ENCODE measurements at places on chromosomes 7 and 10.
A peak's percentile ranks its signal among the peaks of the same experiment; 100 is the strongest.

DNA sequence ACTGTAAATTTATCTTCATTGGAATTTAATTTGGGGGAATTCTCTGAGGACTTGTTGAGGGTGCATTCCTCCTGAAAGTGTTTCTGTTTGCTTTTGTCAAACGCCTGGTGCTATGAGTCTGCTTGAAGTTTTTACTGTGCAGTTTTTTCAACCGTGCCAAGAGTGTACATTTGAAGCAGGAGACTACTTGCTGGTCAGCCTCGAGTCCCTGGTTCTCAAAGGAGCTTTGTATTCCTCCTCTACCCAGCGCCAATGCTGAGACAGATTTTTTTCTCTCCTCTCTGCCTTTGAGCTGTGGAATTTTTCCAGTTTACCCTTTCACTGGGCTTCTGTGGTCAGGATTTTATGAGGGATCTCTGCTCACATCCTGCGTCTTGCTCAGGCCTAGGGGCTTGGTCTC, 62.1 kb downstream of the NPY start:
- DNase-seq = no peak

- no peak for DNase-seq
Measured at GRCh38 chr10:25061125-25061524, 44.7 kb downstream of the THNSL1 start.

DNA sequence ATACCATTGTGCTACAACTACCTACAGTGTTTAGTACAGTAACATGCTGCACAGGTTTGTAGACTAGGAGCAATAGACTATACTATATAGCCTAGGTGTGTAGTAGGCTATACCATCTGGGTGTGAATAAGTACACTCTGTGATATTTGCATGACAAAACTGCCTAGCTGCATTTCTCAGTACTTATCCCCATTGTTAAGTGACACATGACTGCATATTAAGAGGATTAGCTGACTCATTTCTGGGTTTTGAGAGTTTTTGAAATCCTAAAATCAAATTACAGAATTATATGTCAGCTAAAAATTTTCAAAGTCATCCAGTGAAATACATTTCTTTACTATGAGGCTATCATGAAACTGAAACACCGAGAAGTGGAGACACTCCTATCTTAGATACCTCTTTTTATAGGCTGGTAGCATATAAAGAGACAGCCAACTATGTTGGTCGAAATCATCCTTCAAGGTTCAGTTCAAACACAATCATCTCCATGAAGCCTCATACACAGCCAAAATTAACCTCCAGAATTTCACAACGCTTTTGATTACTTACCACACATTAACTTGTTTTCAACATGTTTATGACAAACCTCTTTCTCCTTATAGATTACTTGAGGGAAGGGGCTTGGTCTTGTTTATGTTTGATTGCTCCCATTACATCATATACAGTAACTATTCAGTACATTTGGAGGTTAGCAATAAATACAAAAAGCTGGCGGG, 89.8 kb upstream of the ANK3 start:
- no peak for DNase-seq

GRCh38 chr7:87151002-87151728, 1.1 kb upstream of the DMTF1 start:
- DNase-seq = no peak

DNA sequence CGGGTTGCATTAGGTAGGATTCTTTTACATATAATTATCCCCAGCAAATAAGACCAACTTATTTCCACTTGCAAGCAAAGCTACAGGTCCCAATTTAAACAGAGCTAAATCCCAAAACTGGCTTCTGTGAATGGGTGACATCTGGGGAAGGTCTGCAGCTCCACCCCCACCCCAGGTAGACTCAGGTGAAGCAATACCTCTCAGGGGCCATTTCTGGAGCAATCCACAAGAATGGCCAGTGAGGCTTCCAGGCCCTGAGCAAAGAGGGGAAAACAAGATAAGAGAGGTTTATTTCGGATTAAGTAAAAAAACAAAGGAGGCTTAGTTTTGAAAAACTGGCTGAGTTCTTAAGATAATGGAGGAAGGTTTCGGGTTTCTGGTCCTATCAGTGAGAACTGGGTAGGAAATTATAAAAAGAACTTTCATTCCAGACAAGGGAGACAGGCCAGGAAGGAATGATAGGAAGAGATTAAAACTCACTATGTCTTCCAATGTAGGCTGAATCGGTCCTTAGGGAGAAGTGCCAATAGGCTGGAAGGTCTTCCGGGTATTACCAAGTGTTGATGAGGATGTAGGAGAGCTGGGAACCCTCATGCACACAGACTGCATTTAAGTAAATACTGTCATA, 25.4 kb downstream of the SH3PXD2A start:
- DNase-seq = no peak

DNA sequence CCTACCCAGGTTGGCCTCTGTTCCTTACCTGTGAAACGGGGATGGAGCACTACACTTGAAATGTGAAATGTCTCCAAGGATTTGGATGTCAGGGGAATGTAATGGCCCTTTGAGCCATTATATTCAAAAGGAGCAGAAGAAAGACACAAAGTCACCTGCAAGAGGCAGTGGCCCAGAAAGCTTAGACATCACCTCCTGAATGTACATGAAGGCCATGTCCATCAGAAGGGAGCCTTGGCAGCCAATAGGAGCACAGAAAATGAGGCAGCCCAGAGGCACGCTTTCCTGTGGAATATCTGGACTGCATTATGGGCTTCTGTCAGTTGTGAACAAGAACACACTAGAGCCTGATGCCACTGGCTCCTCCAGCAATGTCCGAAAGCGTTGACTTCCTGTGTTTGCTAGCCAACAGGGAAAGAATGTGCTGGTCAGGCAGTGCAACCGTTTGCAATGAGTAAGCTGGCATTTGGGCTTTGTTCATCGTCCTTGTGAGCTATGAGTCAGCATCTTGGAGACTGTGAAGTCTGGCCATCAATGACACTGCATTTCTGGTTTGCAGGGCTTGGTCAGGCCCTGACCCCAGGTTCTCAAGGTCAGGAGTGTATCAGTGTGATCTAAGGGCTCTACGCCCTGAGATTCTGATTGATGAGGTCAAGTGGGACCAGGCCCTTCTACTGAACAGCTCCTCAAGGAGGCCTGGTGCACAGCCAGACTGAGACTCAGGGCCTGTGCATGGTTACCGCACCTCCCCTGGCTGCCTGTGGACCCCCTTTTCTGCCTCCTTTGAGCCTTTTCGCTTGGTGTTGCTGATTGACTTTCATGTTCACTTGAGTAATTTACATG, 222.4 kb downstream of the RPS24 start:
- DNase-seq = no peak

GRCh38 chr10:95289003-95289920, 1.5 kb downstream of the PDLIM1 start:
- no peak for DNase-seq

DNA sequence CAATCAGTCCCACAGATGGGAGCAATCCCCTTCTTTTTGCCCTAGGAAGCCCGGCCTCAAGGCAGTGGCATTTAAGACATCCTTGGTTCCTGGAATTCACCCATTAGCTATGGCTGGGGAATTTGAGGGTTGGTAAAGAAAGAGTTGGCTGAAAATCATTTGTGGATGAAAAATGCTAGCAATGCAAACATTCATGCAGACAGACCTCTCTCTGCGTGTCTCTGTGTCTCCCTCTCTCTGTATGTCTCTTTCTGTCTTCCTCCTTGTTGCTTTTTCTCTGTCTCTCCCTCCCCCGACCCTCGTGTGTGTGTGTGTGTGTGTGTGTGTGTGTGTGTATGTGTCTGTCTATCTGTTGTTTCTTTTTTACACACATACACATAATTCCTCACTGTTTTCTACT, 19.4 kb downstream of the LDB3 start:
- DNase-seq = no peak

DNA sequence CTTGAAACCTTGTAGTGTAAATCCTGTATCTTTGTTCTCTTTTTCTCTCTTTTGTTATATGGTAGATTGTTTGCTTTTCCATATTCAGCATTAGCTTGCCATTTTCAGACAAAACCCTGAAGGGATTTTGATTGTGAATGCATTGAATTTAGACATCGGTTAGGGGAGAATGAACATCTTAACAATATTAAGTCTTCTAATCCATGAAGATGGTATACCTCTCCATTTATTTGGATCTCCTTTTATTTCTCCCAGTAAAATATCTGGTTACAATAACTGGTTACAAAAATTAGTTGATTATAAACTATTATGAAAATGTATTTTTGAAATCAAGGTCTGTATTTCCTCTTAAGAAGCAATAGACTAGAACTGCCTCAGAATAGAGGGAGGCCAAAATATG, 12.4 kb upstream of the SLK start:
- DNase-seq = no peak

DNA sequence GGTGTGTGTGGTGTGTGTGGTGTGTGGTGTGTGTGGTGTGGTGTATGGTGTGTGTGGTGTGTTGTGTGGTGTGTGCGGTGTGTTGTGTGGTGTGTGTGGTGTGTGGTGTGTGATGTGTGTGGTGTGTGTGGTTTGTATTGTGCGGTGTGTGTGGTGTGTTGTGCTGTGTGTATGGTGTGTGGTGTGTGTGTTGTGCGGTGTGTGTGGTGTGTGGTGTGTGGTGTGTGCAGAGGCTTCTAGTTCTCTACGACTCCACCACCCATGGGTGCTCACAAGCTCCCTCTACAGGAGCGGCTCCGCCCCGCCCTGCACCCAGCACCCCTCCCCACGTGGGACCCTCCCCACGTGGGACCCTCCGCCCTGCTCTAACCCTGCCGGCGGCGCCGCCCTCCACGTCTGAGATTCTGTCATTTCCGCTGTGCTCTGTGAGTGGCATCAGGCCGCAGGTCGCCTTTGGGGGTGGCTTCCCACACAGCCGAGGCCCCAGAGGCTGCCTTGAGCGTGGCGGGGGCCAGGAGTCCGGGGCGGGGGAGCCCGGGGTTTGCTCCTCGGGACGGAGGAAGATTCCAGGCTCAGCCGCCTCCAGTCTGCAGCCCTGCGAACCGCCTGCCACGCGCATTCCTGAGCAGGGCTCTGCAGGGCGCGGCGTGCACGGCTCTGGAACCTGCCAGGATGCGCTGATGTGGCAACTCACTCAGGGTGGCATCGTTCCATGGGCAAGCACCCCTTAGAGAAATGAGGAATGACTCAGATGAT, 37.0 kb upstream of the DNAJB6 start:
- peak; percentile 22 for DNase-seq

- no peak for DNase-seq
Measured at GRCh38 chr7:121054925-121055324, 66.4 kb downstream of the CPED1 start.

DNA sequence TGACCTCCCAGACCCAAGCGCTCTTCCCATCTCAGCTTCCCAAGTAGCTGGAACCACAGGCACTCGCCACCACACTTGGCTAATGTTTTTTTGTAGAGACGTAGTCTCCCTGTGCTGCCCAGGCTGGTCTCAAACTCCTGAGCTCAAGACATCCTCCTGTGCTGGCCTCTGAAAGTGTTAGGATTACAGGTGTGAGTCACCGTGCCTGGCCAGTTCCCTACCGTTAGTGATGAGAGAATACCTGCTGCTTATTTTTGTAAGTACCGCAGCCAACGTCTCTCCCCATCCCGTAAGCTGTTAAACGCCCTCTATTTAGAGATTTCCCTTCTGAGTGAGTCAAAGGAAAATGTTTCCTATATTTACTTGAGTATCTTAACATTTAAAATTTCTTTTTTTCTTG, 38.5 kb upstream of the PDLIM1 start:
- DNase-seq = no peak

DNA sequence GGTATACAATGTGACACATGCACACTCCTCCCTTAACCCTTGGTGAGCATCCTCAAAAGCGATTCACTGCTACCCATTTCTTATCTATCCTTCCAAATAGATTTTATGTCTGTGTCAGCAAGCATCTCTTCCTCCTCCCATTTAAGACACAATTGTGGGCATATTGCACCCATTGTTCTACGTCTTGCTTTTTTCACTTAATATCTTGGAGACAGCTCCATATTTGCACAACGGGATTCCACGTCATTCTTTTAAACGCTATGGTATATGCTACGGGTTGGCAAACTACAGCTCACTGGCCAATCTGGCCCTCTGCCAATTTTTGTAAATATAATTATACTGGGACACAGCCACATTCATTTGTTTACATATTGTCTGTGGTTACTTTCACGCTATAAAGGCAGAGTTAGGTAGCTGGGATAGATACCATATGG, 88.6 kb downstream of the RNF216 start:
- peak; percentile 14 for DNase-seq

DNA sequence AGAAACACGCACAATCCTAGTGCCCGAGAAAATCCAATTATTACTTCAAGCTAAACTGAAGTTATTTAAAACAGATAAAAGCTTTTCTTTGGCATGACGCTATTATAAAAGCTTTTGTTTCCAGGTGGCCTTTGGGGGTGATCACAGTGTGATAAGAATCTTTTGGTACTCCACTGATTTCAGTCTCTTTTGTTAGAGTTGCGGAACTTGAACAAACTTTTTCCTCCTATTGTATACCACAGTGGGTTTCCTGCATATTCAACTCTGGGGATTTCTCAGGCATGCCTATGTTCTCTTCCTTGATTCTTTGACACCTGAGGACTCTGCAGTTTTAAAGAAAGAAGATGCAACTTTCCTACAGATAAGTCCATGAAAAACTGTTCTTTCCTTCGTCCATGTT, 99.7 kb upstream of the PITRM1 start:
- DNase-seq = no peak

DNA sequence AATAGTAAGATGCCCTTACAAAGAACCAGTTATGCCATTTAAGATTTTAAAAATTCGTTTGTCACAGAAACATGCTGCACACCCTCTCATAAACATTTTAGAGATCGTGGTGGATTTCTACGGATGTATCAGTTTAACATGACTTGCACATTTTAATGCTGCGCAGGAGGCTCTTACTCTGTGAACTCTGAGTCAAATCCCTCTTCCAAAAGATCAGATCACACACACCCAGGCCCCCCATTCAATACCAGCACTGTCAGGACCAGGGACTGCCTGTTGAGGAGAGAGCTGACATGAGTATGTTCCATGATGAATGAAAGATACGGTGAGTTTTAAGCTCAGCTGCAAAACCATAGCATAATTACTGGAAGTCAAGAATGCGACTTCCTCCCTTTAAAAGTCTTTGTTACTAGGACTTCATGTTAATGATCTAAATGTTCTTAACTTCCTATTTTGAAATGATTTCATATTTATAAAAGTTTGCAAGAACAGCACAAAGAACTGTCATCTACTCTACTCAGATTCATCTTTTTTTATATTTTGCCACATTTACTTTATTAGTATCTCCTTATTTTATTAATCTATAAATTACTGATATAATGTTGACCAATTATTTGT, 500.2 kb downstream of the GLRX3 start:
- DNase-seq = no peak

DNA sequence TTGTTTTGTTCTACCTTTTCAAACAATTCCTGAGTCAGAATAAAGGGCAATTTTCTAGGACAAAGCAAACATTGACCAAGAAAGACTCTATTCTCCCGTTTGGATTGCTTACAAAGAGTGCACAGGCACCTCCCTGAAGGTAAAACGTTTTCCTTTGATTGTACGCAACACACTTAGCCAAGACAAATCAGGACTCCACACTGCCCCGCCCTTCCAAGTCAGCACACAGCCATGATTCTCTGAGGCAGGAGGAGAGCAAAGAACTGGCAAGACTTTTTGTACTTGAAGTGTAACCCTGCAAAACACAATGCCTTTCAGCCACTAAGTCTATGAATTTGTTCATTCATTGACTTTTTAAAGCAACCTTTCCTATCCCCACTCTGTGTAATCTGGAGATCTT, 85.0 kb upstream of the FAM180A start:
- no peak for DNase-seq
